ENCODE measurements at places on chromosomes 16 and 17.

- peak; percentile 41 for DNase-seq
Measured at GRCh38 chr17:7191571-7192270, 12.6 kb upstream of the ASGR1 start.

- no peak for DNase-seq
Measured at GRCh38 chr16:3259836-3260235, 3.4 kb upstream of the MEFV start.

DNA sequence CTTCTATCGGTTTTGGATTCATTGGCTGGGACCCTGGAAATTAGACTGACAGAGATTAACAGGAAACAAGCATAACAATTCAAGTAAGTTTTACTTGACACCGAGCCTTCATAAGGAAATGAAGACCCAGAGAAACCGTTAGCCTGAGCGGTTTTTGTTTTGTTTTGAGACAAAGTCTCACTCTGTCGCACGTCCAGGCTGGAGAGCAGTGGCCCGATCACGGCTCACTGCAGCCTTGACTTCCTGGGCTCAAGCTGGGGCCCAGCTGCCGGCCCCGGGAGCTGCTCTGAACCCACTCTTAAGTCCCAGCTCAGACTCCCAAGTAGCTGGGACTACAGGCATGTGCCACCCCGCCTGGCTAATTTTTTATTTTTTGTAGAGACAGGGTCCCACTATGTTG is 321.3 kb downstream of the SEC14L1 start:
- DNase-seq, result no peak

DNA sequence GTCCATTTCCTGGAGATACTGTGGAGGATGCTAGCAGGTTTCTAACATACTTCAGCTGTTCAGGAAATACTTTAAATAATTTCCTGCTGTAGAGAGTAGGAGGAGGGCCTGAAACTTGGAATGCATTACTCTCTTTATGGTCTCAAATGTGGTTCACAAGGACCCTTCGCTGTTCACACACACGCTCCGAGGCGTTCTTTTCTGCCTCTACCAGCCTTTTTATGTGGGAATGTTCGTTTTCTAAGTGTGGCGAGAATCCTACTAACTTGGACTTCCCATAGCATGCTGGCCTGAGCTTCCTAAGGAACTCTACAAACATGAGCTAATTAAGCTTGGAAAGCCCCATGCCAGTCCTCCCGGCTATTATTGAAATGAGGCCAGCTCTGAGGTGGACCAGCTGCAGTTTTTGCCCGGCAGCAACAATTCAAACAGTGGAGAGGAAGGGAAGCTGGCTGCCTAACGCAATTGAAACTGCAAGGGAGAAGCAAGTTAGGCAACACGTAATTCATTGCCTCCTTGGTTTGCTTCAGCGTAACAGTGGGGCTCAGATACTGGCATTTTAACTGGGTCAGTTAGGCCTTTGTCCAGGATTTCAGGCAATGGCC is 18.9 kb downstream of the KPNA2 start:
- DNase-seq, result no peak

- DNase-seq, result no peak
Measured at GRCh38 chr16:89123831-89124100, 30.1 kb downstream of the ACSF3 start.

- peak; percentile 60 for DNase-seq
Measured at GRCh38 chr16:23435500-23435899, 17.5 kb downstream of the COG7 start.

GRCh38 chr17:68399638-68400403 is 57.5 kb downstream of the WIPI1 start:
- no peak for DNase-seq

DNA sequence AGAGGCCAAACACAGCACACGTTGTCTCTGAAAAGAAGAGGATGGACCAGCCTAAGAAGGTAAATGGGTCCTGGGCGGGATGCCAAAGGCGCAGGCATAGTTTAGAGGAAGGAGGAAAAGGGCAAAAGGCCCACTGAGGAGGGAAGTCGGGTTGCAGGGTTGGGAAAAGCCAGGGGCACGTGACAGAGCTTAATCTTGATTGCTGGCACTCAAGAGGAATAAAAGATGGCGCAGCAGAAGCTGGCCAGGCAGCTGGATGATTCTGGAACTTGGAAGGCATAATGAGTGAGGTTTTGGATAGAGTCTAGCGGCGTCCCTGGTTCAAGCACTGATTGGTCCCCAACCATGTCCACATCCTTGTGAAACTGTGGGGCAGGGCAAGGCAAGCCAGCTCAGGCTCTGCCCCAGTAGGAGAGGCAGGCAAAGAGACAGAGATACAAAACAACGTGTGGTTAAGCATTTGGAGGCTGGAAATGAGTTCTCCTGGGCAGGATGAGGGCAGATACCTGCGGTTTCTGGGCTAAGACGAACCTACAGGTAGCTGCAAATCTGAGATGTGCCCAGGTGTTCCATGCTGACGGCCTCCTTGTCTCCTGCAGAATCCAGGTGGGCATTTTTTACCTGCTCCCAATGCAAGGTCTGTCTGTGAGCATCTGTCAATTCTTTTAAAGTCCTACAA is 52.7 kb upstream of the CIBAR2 start:
- DNase-seq, result no peak

DNA sequence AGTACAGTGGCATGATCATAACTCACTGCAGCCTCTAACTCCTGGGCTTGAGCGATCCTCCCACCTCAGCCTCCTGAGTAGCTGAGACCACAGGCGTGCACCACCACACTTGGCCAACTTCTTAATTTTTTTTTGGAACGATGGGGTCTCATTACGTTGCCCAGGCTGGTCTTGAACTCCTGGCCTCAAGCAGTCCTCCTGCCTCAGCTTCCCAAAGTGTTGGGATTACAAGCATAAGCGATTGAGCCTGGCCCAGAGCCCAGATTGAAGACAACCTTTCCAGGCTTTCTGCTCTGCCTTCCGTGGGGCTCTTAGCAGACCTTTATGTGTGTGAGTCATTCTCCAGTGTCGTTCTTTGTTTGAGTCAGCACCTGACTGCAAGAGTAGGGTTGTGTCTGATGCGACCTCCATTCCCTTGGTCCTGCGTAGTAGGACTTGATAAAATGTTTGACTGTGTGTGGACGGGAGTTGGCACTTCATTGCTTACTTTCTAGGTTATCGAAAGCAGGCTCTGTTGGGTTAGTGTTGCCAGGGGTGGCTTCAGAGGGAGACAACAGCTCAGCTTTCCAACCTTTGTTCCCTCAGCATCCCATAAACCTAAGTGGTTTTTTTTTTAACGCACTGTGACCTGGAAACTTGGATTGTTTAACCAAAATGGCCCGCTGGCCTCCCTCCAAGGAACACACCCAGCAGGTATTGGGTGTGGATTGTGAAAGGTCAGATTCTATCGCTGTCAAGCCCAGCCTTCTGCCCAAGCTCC is 26.4 kb downstream of the EEF2K start:
- no peak for DNase-seq

GRCh38 chr17:36851250-36851649 is 86.0 kb upstream of the LHX1 start:
- no peak for DNase-seq

DNA sequence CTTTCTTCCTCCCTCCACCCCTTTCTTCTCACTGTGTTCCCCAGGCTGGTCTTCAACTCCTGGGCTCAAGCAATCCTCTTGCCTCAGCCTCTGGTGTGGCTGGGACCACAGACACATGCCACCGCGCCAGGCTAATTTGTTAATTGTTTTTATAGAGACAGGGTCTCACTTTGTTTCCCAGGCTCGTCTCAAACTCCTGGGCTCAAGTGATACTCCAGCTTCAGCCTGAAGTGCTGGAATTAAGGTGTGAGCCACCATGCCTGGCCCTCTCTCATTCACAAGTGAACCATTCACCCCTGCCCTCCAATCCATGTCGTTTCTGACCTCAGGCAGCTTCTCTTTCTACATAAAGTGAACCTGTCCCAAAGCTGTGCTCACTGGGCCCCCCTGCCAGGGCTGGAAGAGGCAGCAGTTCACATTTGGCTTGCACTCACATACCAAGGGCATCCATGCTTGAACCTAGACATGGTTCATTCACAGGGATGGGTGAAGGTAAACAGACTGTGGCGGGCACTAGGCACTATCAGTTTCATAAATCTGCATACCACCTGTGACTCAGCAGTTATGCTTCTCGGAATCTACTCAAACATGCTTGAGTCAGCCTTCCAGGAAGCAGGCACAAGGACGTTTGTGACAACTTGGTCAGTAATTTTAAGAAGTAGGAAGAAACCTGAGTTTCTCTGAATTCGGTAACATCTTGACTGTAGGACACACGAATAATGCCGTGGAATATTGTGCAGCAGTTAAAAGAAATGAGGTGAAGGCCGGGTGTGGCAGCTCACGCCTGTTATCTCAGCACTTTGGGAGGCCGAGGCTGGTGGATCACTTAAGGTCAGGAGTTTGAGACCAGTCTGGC is 6.0 kb upstream of the RNF213 start:
- peak; percentile 53 for DNase-seq

- DNase-seq, result no peak
Measured at GRCh38 chr17:60149691-60150582, at the start of gene CA4. TSS of gene CA4 (plus strand) at chr17:60149973. CDS start at chr17:60150035, 62 bp downstream.

DNA sequence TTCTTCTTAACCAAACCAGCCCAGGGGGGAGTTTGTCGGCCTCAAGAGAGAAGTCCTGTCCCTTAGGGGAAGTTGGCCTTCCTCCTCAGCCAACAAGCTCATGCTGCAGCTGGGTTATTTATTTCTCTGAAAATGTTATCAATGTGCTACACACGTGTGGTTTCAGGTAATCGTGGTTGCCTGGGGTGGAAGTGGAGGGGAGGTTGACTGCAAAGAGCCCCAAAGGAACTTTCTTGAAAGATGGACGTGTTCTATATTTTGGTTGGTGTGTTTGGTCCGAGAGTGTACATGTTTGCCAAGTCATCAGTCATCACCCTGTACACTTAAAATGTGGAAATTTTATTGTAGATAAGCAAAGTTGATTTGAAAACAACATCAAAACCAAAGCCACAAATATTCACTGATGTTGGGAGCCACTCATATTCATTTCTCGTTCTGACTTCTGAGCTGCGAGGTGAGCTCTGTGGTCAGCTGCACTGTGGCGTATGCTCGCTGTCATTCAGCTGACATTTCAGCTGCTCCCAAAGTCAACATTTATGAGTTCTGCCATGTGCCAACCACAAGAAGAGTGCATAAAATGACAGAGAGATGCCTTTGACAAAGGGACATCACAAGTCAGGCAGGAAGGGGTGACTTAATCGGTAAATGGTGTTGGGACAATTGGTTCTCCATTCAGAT is 26.5 kb upstream of the ADGRG1 start:
- DNase-seq, result peak; percentile 36

DNA sequence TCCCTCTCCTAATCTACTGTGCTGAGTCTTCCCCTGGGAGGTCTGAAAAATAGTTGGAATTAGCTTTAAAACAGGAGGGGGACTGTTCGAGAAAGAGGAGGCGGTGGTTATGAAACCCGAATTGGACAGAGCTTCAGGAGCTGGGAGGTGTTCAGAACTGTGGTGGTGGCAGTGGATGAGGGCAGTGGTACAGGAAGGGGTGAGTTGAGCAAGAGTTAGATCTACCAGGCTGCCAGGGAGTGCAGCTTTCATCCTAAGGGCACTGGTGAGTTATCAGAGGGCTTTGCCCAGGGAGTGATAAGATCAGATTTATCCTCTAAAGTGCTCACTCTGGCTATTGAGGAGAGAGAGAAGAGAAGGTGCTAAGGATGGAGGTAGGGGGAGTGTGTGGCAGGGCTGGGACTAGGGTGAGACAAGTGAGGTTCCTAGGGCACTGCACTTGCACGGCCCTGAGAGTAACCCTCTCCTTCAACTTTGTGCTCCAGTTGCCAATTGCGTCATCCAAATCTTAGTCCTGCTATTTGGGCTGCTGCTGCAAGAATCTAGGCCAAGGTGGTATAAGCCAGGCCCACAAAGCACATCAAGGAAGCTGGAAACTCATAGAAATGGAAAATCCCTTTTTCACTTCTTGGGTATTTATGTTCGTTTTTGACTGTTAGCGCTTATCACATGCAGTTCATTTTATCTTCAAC is 540.3 kb downstream of the XYLT1 start:
- no peak for DNase-seq

DNA sequence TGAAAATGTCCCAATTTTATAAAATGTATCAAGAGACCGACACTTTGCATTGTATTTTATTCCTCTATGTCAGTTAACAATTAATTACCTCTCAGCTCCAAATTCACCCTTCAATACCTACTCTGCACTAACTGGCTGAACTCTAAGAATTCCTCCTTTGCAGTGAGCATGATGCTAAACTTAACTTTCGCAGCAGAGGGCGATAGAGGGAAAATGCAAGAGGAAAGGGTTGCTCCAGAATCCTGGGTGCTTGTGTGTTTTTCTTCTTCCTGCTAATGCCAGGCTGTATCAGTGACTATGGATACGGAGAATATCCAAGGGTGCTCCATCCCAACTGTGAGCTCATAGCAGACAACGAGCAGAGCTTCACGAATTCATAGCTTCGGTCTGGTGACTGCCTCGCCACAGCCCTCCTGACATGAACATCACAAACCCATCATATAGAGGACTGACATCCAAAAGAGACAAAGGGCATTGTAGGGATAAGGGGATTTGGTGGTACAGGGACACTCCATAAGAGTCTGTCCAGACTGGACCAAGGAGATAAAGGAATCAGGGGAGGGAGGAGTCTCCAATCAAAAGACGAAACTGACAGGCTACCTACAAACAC is 172.9 kb downstream of the STX8 start:
- no peak for DNase-seq

GRCh38 chr16:19219836-19220235 is 51.8 kb downstream of the SYT17 start:
- DNase-seq, result no peak

GRCh38 chr16:5354645-5355044 is 257.1 kb upstream of the EEF2KMT start:
- no peak for DNase-seq

DNA sequence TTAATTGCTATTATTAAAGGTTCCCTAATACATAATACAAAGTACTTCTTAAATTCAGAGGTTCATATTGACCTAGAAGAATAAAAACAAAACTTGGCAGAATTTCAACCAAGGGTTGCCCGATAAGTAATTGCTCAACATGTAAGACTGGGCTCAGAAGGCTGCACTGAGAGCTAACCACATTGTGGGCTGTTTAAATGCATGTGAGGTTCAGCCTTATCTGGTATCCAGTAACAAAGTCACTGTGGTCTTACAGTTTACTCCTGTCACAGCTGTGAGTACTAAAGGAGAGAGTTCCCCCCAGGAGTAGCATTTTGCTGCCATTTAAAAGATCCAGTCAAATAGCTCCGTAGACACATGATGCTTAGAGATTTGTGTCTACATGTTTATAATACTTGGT is 1.6 kb upstream of the DHRS11 start:
- DNase-seq, result no peak

All from activated T-cell treated with anti-CD3 and anti-CD28 coated beads, Interleukin-2, amount 50 U/mL, for 1 hour (primary cell).